ENCODE measurements at places on chromosomes 4 and X. TPM values are rescaled to one million over a fixed set of nuclear protein-coding genes. Genes with fewer than 3 reads are reported as not detected.

DNA sequence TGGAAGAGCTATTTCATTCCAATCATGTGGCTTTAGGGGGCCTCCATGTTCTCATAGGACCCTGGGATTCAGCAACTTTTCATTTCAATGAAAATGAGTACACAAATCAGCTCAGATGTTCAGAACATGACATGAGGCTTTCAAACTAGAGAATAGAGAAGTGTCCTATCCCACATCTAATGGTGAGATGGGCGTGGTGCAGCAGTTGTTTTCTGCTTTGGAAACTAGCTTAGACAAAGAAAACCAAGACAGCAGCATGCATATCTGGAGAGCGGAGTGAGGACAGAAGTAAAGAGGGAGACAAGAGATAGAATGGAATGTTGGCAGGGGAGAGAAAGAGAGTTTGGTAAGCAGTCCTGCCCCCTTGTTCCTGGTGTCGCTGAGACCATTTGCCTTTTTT is 1009.1 kb upstream of the IGFBP7 start:
- no peak for DNase-seq

- no peak for DNase-seq
These were observed 1.2 kb downstream of the PPARGC1A start for GRCh38 chr4:23888421-23889319.

DNA sequence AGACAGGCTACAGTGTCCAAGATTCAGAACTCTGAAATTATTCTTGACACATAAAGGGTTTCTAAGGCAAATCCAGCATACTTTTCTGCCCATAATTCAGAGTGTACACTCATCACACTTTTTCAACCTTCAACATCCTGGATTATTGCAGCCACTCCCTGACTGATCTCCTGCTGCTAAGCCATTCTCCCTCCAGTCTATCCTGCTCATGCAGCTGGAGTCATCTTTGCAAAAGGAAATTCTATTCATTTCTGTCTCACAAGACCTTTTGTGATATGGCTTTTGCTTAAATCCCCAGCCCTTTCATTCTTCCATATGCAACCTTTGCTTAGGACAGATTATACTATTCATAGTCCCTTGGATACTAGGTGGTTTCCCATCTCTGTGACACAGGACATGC is 236.1 kb upstream of the LDB2 start:
- no peak for DNase-seq

DNA sequence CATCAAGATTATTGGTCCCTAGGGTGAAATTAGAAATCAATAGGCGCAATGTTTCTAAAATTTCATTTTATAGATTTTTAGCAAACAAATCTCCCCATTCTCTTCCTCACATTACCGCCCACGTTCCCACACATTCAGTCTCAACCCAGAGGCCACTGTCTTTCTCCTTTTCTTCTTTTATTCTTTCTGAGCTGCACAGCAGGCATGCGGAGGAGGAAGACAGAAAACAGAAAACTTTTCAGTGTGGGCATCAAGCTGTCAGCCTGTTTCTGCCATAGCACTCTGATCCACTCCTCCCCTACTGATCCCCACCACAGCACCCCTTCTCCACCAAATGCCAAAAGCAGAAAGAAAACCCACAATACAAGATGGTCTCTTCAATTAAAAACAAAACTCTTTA is 94.8 kb upstream of the ADAMTS3 start:
- DNase-seq: no peak

GRCh38 chrX:119696251-119696890 is 3.4 kb upstream of the SEPTIN6 start:
- DNase-seq: no peak

DNA sequence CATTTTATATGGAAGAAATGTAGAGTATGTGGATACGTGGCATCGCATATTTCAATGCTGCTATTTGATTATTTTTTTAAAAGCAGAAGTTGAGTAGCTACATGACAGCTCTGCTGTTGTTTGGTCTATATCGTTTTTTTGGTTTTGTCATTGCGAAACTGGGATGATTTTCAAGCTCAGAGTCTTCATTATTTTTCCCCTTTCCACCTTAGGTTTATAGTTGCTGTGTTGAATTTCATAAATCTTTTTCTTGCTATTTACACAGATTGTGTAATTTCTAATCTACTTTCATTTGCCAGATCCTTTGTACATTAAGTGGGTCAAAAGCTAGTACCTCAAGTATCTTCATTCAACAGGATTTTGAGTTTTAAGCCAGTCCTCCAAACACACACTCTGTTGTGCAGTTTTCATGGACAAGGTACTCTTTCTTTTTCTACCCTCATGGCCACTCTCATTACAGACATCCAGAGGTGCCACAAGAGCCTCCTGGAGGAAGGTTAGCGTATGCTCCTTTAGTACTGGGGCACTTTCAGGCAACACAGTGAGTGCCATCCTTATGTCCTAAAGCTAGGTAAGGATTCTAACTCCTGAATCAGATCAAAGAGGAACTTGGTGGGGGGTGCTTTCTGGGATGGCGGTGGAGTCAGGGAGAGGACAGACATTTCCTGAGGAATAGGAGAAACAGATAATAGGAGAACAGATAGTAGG is 123.2 kb downstream of the FHIP1A start:
- DNase-seq: no peak

DNA sequence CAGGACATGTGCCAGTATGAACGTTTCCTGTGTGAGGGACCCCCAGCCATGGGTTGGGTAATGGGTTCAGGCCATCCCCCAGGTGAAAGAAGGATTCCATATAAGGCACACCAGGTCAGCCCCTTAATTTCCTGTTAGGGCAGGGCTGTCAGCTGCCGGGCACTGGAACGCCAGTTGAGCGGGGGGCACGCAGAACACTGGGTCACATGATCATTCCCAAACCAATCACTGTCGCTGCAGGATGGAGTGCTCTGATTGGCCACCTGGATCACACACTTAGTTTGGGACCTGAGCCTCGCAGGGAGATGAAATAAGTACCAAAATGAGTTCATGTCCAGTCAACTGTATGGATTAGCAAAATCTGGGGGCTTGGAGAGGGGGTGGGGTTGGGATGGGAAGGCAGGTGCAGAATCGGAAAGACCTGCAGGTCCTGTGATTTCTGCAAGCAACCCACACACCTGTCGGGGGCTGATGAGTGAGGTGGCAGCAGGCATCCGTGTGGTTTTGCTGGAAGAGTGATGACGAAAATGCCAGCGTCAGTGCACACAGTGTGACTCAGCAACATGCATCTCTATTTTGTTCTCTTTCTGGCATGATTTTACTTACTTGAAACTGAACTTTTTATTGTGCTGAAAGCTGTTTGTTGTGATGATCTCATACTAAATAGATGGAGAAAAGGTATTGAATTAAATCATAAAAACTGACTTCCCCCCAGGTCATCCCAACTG is 32.2 kb downstream of the RNF212 start:
- DNase-seq: peak; percentile 46

DNA sequence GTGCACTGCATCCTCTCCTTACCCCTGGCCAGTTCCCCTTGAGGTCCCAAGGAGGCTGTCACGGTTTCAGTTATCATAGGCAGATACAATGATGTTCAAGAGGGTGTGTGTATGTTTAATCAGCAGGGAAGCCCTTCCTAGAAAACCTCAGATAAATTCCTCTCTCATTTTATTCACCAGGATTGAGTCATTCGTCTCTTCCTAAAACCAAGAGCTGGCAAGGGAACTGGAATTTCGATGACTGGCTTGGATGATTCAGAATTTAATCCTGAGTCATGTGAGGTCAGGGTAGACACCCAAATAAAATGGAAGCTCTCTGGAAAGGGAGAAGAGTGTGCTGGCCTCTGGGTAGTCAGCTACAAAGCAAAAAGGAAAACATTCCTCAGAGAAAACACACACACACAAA is 106.2 kb upstream of the RAPGEF2 start:
- DNase-seq: no peak

DNA sequence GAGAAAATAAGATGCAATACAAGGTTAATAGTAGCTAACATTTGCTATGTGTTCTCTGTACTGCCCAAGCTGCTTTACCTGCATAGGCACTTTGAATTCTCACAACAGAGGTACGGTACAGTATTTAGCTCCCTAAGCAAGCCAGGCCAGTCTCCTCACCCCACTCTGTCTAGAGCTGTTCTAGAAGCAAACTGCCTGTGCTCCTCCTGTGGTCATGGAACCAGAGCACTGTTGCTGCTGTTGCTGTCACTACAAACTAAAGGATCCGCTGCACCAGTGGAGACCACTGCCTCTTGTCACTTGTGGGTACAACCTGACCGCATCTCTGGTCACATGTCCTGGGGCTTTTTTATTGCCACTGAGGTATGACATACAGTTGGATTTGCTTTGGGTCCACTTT is 19.6 kb downstream of the ZNF330 start:
- no peak for DNase-seq

DNA sequence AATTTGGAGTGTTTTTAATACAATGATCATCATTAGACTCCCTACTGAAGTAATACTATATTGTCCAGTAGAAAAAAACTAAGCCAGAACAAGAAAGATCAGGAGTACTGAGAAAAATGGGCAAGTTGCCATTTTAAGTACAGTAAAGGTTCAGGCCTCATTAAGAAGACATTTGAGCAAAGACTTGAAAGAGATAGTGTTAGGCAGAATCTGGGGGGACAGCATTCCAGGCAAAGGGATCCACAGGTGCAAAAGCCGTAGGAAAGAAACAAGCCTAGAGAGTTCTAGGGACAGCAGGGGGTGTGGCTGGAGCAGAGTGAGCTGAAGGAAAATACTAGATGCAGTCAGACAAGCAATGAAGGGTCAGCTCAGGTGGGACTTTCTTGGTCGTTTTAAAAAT is 58.1 kb upstream of the INTU start:
- DNase-seq: peak; percentile 46

GRCh38 chr4:185202984-185203485 is 765 bp downstream of the CFAP97 start:
- no peak for DNase-seq

DNA sequence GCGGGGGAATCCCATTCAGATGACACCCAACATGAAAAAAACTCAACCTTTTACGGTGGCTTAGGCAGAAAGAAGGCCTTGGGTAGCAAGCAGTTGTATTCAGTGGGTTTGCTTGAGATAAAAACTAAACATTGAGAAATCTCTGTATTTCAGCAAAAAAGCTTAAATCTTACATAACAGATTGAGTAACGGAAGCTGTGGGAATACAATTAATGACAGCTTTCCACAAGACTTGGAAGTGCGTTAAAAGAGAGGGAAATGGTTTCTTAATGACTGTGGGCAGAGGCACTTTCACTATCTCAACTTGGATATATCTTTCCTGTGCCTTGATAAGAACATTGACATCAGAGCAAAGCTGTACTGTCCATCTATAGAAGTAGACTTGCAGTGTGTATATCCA is 418.5 kb upstream of the HS3ST1 start:
- DNase-seq: no peak

- peak; percentile 35 for DNase-seq
These were observed 38.0 kb downstream of the MAGEE2 start for GRCh38 chrX:75746891-75747639.

DNA sequence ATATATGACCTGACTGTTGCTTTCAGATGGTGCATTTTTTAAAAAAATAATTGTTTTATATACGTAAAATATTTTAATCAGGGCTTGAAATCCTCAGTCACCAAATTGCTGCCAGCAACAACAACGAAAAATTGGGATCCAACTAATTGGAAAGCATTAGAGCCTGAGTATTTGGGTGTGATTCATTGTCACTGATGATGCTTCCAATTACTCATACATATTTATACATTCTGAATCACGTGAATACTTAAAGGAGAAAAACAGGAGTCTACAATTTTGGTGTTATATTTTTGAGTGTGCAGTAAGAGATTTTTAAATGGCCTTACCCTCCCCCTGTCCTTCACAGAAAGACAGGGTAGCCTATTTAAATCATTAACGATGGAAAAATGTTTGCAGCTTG is 765.6 kb upstream of the TENM3 start:
- DNase-seq: no peak

DNA sequence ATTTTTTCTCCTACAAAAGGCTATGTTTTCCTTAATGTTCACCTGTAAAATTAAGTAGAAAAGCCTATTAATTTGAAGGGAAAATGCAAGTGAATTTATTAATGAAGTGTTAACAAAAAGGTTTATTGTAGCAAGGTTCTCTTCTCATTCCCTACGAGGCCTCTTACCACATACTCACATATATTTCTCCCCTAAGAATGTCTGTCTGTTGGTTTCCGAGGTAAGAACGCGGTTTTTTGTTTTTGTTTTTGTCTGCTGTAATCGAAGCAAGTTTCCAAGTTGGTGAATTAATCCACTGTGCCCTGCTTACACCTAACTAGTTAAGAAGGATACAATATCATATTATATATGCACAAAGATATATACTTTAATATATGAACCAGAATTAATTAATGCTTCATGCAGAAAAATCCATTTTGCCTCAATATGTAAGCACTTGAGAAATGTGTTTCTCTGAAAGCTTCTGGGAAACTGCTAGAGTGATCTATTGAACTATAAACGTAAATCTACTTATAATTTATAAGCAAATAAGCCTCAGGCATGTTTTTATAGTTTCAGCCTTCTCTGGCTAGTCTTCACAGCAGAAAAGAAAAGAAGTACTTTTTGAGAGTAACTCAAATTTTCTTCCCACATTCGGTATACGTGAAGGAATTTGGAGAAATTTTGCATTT is 120.8 kb downstream of the EGF start:
- no peak for DNase-seq

DNA sequence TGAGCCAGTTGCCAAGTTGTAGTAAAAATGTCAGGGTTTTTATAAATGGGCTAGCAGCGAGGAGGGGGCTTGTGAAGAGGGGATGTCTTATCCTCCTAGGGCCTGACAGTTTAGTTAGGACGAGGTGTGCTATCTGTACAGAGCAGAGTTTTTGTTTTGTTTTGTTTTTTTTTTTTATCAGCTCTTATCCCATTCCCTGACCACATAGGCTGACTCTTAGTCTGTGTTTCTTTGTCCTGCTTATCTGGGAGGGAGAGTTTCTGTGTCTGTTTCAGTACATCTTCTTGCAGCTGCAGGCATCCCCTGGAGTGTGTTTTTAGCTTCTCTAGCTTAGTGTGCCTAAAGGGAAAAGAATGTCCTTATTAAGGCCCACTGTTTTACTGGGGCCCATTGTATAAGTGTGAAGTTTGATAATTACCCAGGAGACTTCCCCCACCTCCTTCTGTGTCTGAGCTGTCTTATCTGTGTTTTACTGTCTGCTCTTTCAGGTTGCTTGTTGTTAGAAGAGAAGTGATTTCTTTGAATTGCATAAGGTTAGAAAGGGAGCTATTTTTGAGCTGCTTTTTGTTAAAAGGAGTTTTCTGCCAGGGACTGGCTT is 32.0 kb downstream of the PAGE2 start:
- no peak for DNase-seq

- DNase-seq: no peak
These were observed 946.2 kb downstream of the STPG2 start for GRCh38 chr4:97197106-97197505.

GRCh38 chr4:20313237-20314030 is 61.7 kb downstream of the SLIT2 start:
- DNase-seq: peak; percentile 84

The DNAAF6 gene
- total RNA-seq: not detected

The RNF150 gene
- total RNA-seq: 3.7 TPM

The ARHGAP24 gene
- total RNA-seq: 0.37 TPM

The GAGE12J gene
- not detected for total RNA-seq

The PHOX2B gene
- not detected for total RNA-seq

The ARR3 gene
- not detected for total RNA-seq

The F11 gene
- total RNA-seq: 0.50 TPM

The CENPE gene
- 34.4 TPM for total RNA-seq

All from H9 (cell line).